Cerebellar cortex (tissue), 1 donor: ENCODE measurements at places on chromosomes 2 and 18.

DNA sequence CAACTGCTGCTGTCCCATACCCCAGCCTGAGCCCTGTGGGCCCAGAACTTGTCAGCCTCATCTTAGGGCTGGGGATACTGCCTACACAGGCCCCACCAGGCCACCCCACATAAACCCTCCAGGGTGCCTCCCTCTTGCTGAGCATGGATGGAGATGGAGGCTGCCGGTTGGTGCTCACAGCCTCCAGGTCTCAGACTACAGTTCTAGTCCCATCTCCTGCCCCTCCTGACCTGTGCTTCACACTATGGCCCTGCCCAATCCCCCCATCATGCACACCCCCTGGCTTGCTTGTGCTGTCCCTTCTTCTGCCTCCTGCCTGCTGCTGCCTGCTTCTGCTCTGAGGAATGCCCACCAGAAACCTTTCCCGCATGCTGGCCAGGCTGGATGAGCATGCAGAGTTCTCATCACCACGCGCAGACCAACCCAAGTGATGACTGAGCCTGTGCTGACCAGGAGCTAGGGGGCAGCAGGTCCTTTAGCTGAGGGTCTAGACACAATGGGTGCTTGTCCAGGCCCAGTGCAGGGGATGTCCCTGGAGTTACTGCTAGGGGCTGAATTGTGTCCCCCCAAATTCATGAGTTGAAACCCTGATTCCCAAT lies 138.4 kb upstream of the HS6ST1 start:
- no peak for DNase-seq

DNA sequence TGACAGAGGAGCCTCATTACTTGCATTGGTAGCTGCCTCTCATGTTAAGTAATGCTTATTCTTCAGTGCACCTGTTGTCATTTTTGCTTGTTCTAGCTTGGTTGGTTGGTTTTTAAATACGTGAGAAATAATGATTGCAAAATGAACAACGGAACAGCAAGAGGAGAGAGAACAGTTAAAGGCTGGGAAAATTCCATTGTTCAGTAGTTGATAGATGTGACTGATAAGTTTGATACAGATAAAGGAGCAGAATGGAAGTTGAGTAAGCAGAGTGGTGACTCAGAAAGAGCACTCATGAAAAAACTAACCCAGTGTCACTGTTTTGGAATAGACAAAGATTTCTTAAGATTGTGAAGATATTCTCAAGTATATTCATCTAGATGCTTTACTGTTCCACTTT lies 50.5 kb downstream of the MTA3 start:
- no peak for DNase-seq

GRCh38 chr2:157866202-157866601 lies 9.9 kb downstream of the ACVR1 start:
- no peak for DNase-seq

GRCh38 chr2:225895126-225895525 lies 495.6 kb downstream of the NYAP2 start:
- DNase-seq = no peak

GRCh38 chr2:101773137-101773536 lies 75.6 kb downstream of the MAP4K4 start:
- DNase-seq = no peak

DNA sequence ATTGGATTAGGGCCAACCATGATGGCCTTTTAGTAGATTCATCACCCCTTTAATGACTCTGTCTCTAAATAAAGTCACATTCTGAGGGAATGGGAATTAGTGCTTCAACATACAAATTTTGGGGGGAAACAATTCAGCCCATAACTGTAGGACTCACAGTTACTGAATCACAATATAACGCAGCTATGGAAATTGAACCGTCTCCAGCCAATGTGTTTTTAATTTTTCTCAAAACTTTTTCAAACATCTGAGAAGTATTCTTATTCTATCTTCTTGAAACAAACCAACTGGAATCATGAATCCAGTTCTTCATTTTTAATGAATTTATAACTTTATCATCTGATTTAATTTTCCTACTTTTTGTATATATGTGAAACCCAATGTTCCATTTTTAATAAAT lies 373.1 kb upstream of the SYT4 start:
- no peak for DNase-seq

DNA sequence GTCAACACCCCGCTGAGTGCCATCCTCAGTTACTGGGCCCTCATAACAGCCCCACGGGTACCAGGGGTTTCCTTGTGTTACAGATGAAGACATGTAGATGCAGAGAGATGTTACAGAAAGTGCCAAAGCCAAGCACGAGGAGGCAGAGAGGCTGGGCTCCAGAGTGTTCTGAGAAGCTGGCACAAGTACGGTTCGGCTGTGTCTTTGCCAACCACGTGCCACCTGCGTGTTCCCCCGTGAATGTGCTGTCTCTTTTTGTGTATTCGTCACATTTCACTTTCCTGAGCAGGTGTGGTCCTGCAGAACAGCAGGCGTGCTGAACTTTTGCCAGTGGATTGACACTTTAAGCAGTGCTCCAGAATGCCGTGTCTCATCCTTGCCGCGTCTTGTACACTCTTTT lies 124.6 kb downstream of the NCK2 start:
- peak; percentile 55 for DNase-seq
